Iris pigment epithelial cell (primary cell): ENCODE measurements at places on chromosomes 11 and 22.

DNA sequence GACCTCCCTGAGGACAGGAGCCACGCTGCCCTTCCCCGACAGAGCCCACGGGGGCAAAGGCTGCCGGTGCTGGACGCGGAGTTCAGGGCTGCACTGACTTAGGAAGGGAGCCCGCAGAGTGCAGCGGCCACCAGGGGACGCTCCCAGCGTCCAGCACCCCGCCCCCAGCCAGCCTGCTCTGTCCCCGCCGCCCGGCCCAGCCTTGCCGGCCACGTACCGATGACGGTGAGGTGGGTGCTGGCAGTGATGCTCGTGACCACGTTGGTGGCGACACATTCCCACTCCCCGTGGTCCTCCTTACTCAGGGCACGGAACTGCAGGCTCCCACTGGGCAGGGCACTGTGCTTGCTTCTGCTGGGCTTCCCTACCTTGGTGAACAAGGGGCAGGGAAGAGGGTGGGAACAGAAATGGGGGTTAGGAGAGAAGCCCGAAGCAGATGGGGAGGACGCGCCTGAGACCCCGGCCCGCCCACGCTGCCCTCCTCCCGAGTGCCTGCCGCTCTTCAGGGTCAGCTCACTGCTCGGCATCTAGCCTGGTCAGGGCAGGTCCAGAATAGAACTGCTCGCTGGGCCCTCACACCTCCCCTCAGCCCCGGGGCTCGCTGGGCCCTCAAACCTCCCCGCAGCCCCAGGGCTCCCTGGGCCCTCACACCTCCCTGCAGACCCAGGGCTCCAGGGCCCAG lies 25.9 kb downstream of the IGSF9B start:
- no peak for DNase-seq

- DNase-seq = no peak
Measured at GRCh38 chr22:42683578-42684283, 34.5 kb upstream of the CYB5R3 start.

DNA sequence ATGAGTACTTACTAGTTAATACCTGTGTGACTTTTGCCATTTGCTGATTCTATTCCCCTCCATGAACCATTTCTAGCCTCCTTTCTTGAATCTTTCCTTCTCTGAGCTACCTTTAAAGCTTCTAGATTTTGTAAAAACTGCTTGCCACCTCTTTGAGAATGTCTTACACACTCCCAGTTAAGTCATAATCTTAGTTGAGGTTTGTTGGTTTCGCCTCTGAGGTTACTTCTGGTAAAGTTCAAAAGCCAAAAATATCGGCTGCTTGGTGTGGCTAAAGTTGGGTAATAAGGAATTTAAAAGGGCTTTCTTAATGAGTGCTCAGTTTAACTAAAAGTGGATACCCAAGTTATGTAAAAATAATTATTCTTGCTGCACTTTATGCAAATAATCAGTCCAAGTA lies 10.4 kb upstream of the GLYAT start:
- no peak for DNase-seq

DNA sequence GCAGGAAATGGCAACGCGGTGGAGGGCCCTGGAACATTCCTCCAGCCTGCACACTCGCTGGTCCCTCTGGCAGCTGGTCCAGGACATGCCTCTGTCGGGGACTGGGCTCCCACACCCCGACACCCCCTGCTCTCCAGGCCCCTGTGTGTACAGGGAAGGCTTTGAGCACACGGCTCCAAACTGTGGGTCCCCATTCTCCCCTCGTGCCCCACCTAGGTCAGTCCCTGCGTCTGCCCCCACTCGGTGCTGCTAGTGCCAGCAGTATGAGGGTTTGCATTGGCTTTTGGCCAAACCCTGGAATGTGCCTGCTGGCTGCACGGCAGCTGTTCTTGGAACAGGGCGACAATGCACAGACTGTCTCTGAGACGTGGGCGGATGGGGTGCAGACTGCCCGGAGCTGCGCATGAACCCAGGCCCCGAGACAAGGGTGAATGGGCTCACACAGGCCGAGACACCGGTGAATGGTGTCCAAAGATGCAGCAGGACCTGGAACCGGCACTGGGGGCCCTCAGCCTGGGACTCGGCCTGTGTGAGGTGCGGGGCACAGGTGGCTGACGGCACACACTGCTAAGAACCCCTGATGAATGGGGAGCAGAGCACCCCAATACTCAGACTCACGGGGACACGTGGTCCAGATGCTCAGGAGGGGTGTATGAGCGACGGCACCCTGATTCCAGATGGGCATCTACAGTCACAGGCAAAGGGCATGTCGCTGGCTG lies 7.5 kb upstream of the SYT8 start:
- peak; percentile 43 for DNase-seq

DNA sequence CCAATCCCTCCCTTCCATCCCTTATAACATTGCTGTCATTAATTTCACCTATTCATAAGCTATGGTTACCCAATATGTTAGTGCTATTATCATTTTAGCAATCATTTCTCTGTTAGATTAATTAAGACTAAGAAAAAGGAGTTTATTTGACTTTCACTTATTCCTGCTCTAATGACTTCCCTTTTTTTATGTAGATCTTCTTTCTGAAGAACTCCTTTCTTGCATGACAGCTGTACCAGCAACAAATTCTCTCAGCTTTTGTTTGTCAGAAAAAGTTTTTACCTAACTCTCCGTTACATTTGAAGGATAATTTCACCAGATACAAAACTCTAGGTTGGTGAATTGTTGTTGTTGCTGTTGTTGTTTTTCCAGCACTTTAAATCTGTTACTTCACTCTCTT lies 28.6 kb upstream of the OR8B8 start:
- no peak for DNase-seq

DNA sequence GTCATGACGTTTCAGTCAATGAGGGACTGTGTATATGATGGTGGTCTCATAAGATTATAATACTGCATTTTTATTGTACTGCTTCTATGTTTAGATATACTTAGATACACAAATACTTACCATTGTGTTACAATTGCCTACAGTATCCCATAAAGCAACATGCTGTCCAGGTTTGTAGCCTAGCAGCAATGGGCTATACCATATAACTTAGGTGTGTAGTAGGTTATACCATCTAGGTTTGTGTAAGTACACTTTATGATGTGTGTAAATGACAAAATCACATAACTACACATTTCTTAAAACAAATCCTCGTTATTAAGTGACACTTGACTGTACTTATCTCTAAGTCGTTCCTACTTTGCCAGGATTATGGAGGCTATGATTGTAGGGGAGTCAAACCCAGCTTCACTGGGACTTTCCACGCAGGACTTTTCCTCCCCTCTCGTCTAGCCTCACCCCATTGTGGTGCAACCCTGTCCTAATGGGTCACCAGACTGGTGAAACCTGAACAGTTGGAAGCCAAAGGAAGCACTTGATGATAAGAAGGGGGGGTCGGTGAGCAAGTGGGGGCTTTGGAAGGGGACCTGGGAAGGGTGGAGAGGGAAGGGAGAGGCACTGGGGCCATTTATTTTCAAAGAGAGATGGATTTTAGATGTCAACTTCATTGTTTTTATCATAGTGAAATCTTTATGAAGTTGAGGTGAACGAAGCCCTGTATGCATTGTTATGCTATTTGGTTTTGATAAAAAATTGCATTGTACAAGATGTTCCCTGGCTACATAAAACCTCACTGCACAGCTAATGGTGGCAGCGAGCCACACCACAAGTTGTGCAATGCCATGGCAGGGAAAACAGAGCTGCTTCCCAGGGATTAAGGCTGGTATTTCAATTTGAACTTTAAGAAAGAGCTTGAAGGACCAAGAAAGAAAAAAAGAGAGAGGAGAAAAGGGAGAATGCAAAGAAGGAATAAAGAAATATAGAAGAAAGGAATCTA lies 129.1 kb downstream of the EHF start:
- peak; percentile 98 for DNase-seq

GRCh38 chr11:71433648-71434450 lies 14.3 kb downstream of the DHCR7 start:
- DNase-seq = peak; percentile 42
